ENCODE measurements at places on chromosomes 5 and 9.
A peak's percentile ranks its signal among the peaks of the same experiment; 100 is the strongest.

DNA sequence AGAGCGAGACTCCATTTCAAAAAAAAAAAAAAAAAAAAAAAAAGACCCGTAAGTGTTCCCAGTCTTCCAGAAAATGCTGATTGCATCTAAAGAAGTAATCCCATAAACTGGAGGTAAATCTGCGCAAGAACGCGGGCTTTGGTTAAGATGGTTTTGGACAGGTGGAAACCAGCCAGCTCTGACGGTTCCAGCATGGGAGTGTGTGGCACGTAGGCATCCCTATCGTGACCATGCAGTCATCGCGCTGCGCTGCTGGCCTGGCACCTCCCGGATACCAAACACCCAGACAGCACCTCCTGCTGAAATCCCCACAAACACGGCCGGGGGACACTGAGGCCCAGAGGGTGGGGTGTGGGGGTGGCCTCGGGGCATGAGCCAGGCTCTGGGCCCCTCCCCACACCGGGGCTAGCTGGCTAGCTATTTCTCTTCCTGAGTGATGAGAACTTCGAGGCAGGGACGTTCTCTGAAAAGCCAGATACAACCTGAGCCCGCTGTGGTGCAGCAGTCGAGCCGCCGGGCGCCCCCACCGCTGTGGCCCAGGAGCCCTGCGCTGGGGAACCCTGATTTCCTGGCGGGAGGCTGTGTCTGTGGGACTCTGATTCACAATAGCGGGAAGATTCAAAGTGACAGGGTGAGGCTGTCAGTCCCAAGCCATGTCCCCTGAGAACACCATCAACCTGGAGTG lies 32.2 kb upstream of the NOTCH1 start:
- DNase-seq, result no peak

DNA sequence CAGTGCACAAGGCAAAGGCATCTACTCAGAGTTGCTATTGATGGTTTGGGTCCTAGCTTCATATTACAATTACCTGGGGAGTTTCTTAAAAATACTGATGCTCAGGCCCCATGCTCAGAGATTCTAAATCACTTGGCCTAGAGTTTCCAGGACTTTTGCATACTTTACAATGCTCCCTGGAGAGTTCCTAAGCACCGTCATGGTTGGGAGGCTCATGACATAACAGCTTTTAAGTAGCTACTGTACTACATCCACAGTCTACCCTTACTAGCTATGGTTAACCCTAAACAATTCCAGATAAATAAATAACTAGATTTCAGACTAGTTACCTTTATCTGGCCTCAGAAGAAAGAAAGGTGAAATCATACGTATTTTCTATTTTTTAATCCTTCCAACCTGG lies 414.4 kb downstream of the PDE4D start:
- no peak for DNase-seq

DNA sequence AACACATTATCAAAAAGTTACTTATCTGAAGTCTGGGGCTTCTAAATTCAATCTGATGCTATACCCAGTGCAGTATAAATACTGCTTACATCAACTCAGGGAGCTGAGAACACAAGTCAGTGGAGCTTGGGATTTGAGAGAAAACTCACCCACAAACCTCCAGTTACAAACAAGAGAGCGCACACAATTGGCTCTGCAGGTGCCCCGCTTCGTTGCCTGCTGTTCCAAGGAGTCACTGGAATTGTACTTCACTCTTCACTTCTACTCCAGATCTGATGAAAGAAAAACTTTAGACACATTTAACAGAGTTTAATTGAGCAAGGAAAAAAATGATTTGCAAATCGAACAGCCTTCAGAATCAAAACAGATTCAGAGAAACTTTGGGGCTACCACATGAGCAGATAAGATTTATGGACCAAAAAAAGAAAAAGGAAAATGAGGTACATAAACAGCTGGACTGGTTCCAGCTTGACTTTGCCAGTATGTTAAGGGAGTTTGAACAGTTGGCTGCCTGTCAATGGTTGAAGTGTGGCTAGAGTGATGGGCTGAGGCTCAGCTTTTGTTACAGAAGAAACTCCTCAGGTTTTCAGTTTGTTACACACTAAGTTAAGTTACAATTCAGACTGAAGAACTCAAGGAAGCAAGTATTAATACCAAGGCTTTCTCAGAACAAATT lies 156.6 kb downstream of the AOPEP start:
- no peak for DNase-seq

DNA sequence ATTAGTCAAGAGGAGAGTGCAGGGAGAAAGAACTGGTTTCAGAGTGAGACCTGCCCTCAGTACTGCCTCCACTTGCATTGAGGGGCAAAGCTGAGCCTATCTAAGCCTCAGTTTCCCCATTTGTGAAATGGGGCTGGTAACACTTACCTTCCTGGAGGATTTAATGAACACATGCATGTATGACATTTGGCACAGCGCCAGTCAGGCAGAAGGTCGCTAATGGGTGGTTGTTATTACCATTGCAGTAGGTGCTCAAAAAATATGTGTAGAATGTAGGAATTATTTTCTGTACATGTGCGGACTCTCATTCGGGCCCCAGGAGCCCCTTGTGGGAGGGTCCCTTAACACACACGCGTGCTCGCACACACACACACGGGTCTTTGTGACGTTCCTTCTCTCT lies 10.9 kb downstream of the FAT2 start:
- DNase-seq, result no peak

GRCh38 chr5:131649161-131649560 lies 14.1 kb upstream of the RAPGEF6 start:
- no peak for DNase-seq

- DNase-seq, result peak; percentile 57
Measured at GRCh38 chr9:114404531-114404930, 16.7 kb upstream of the AKNA start.

DNA sequence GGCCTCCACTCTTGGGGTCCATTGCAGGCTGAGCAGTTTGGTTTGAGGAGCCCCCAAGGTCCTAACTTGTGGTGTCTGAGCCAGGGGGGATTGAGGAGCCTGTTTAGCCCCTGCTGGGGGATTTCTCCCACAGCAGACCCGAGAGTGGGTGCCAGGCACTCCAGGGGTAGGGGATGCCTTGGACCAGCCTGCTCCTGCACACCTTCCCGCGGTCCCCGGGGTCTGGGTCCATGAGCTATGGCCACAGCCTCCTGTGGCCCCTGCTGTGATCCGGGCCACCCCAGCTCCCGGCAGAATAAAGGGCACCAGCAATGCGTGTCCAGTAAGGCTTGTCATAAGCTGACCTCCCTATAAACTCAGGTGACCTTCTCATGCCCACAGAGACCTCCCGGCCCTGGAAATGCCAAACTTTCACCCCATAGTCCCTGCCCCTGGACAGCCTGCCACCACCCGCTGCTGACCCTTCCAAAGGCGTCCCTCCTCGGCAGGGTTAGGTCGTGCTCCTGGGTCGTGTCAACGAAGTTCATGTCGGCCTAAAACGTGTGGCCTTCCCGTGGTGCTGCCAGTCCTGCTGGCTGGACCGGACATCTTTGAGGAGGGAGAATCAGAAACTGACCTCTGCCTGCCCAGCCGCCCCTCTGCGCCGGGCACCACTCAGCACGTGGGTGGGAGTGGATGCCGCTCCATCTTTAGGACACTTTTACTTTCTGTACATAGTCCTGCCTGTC lies 137.6 kb downstream of the MRPL36 start:
- no peak for DNase-seq

DNA sequence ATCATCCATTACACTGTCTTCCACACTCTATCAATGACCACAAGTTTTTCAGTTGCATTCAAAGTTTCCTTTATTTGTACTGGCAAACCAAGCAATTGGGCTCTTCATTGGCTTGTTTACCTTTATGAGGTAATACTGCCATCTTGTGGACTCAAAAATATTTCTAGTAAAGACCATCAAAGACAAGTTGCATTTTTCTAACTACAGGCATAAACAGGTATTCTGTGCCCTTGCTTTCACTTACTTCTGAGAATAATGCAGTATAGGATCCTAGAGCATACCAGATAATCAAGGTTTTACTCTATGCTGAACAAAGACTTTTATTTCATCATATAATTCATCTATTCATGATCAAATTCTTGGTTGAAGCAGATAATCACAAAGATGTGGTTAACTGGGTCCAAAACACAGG lies 173.7 kb upstream of the POU5F2 start:
- no peak for DNase-seq

GRCh38 chr5:143427122-143427735 lies 23.7 kb upstream of the NR3C1 start:
- DNase-seq, result no peak

DNA sequence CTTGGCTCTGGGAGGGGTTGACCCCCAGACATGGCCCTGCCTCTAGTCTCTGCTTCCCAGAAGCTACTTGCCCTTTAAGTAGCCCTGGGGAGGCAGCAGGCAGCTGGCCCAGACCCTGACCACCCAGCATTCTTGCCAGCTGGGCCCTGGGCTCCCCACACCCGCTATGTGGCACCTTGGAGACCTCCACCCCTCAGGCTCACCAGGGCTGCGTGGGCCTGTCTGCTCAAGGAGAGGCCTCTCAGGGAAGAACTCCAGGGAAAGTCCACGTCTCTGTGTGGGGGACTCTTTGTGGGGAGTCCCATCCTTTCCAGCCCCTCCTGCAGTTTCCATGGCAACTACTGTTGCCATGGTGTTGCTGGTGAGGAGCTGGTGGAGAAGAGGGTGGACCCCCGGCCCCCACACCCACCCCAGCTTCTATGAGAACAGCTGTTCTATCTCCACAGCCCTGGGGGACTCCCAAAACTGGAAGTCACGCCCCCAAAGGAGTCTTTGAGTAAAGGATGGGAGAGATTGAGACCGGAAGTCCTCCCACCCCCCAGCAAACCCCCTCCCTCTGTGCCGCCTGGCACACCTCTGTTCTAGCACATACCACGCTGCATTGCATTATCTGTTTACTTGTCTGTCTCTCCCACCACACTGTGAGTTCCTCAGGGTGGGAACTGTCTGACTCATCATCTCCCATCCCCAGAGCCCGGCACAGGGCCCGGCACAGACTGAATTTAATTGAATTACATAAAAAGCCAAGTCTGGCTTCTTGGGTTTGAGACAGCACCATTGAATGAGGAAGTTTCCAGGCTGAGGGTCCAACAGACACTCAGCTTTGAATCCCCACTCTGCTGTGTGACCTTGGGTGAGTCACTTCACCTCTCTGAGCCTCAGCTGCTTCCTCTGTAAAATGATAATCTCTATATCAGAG lies 12.6 kb downstream of the DNM1 start:
- DNase-seq, result no peak

- DNase-seq, result no peak
Measured at GRCh38 chr9:37870081-37870798, 33.7 kb downstream of the SLC25A51 start.

GRCh38 chr5:129378961-129379360 lies 81.1 kb upstream of the ADAMTS19 start:
- no peak for DNase-seq

DNA sequence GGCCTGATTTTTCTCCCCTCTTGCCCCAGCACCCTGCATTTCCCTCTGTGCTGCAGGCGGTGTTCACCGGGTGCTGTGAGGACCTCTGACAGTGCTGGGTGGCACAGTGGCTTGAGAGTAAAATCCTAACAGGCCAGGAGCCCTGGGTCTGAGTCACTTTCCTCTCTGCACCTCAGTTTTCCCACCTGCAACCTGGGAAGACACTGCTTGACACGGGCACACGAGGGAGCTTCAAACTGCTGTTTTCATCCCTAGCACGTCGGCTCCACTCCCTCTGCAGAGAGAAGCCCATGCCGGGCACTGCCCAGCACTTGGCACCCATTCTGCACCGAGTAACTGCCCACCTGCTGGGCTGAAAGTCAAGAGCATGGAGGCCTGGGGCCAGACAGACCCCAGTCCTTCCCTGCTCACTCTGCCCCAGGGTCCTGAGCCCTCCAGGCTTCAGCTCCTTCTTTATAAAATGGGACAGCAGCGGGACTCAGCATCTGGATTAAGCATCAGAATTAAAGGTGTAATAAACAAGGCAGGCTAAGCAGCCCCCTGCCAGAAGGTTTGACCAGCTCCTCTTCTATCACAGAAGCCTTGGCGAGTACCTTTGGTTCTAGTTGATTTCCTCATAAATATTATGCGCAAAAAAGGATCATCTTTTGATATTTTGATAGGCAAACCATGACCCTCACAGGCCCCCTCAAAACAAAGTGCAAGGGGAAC lies 5.2 kb downstream of the GFI1B start:
- no peak for DNase-seq

DNA sequence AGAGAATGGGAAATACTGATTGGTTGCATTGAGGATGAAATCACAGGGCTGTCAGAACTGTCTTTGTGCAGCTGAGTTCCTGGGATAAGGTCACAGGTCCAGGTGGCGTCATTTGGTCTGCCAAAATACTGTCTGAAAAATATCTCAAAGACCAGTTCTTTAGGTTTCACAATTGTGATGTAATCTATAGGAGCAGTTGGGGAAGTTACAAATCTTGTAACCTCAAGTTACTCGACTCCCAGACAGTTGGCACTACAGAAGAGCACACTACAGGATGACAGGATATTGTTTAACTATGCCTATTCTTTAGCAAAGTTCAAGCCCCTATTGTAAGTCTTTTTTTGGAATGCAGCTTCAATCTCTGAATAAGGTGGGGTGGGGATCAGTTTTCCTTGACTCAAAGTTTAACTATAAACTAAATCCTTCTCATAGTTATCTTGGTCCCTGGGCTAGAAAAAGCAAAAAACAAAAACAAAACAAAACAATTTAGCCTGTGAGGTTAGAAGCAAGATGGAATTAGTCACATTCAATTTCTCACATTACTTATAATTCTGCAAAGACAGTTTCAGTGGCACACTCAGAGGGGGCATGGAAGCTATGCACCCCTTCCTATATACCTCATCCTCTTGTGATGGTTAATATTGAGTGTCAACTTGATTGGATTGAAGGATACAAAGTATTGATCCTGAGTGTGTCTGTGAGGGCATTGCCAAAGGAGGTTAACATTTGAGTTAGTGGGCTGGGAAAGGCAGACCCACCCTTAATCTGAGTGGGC lies 276.0 kb downstream of the AUH start:
- DNase-seq, result no peak

DNA sequence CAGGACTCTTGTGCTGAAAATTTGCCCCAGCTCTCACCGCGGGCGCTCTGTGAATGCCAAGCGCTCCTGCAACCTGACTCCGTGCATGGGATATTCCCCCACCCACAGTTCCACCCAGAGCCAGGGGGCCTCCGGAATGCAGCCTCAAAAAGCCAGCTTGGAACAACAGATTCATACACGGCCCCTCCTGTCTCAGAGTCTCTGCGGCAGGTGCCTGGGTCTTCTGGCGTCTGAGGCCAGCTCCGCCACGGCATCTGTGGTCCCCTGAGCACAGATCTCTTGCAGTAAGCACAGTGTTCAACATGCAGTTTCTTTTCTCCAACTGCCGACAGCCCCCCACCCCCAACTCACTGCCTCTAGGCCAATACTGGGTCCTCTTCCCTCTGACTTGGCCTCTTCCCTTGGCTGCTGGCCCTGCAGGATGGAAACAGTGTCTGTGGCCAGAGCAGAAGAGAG lies 355.7 kb upstream of the IRX2 start:
- DNase-seq, result no peak

DNA sequence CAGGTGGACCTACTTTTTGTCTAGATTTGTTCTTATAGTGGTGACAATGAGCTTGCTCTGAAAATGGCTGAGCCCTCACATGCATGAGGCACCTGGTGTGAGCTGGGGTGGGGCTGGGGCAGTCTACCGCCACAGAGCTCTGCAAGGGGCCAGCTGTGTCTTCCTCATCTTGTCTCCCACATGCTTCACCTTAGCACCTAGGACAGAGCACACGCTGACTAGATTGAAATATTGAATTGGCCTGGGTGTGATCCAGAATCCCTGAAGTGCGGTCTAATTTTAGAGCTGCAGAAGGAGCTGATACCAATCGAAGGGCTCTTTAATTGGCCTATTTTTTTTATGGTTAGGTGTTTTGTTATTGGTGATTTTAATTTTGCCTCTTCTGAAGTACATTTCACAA lies 126.1 kb upstream of the NFIB start:
- no peak for DNase-seq

Measured in RWPE1 (cell line).